Glomerular endothelial cell (primary cell): ENCODE measurements at places on chromosomes 11 and 22. TPM values are rescaled to one million over a fixed set of nuclear protein-coding genes. Genes with fewer than 3 reads are reported as not detected.
A peak's percentile ranks its signal among the peaks of the same experiment; 100 is the strongest.

DNA sequence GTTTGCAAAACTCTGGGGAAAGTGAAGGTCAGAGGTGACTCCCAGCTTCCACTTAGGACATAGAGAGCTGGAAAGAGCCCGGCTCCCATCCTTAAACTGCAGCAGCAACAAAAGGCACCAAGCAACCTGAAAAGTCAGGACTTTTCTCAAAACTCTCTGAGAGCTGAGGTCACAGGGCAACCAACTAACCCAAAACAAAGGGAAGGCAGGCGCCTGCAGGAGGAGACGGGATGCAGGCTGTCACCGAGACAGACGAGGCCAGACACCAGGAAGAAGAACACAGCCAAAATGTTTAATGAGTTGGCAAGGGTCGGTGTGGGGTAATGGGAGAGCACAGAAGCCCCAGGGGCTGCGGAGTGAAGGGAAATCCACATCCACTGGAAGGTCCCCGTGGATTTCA lies 19.9 kb downstream of the ASCL2 start:
- no peak for DNase-seq

DNA sequence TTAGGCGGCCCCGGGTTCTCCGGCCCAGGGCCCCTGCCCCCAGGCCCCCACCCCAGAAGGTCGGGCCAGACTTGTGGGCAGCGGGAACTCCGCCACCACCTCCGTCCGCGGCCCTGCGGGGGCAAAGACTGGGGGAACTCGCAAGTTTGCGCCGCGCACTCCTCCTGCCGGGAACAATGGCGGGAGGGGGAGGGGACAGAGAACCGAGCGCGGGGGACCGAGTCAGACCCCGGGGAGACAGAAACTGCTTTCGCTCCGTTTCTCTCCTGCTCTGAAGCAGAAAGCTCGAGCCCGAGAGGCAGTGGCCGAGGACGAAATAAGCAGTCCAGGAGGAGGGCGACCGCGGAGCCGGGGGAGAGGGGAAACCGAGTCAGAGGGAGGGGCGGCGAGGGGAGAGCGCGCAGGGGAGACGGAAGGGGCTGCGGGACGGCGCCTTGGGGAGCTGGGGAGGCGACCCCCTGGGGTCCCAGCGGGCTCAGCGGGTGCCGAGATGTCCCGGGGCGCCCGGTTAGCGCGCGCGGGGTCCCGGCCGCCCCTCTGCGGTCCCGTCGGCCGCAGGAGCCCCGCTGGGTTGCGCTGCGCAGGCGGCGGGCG lies 555 bp downstream of the TP53I11 start:
- no peak for DNase-seq

FADS2 gene
- 208 and 219 TPM in 2 replicates for total RNA-seq

GRCh38 chr11:27468209-27468994 lies 4.2 kb downstream of the LGR4 start:
- peak; percentile 85 for DNase-seq

SHISAL1 gene
- 0.29 and 0.97 TPM in 2 replicates for total RNA-seq

DNA sequence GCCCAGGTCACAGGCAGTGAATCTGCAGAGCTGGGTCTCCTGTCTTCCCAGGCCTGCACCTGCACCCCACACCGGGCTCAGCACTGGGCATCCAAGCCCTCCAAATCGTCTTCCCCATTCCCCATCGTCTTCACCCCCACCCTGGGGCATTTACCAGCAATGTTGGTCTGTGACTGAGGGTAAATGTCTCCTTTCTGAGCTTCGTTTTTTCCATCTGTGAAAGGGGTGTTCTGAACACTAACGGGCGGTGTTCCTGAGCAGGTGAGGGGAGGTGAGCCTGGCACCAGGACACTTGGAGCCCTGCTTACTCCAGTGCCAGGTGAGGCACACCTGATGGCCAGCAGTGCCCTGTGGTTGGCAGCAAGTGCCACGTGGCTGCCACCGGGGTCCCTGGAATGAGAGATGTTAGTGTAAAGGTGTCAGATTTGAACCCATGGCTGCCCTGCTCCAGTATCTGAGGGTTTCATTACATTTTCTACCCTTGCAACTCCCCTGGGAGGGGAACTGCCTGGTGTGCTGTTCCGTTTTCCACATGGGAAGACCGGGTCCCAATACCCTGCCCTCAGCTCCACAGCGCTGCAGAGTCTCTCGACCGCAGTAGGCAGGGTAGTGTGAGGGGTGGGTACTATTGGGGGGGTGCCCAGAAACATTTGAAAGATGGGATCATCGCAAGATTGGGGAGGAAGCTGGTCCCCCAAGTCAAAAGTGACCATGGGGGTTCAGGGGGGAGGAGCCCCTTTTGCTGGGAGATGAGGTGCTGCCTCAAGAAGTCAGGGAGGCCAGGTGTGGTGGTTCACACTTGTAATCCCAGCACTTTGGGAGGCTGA lies 2.0 kb downstream of the CDC42EP1 start:
- no peak for DNase-seq
